ENCODE measurements at places on chromosomes 11 and 22.

DNA sequence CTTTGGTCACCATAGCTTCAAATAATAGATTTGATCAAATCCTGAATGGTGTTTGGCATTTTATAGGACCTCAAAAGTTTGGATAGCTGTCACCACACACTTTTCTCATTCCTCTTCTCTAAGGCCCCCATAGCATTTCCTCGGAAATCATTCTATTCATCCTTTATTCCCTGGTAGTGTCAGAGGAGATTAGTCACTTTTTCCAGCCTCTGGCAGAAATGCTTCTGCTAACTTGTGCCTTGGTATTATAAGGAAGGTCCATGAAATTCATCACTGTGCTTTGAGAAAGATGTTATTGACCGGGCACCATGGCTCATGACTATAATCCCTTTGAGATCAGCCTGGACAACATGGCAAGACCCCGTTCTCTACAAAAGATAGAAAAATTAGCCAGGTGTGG is 19.7 kb upstream of the NUP160 start:
- no peak for DNase-seq

DNA sequence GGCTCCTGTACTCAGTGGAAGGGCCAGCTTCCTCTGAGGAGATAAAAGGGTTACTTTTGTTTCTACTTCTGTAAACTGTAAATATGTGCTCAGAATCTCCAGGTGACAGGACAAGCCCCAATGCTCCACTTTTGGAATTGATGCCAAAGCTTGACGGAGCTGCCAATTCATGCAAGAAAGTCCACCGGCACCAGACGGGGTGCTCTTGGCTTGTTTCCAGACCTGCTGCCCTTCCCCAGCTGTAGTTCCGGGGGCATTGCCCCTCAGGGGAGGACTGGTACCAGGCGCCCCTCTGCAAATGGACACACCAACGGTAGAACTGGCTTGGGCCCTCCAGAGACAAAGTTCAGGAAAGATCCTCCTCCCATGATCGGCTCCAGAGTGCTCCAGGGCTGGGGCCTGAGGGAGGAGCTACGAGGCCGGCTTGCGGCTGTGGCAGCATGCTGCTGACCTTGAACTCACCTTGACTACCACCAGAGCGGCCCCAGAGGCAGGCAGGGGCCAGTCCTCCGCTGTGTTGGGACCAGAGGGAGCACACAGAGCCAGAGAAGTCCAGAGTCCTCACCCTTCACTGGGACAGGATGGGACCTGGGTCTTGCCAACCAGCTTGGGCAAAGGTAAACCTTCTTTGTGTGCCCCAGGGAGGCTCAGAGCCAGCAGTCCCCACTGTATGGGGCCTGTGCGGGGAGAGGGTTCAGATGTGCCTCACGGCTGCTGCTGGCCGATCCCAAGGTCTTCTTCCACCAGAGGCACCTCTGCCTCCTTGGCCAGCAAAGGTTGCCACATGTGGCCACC is 17.8 kb upstream of the OAF start:
- DNase-seq, result no peak

DNA sequence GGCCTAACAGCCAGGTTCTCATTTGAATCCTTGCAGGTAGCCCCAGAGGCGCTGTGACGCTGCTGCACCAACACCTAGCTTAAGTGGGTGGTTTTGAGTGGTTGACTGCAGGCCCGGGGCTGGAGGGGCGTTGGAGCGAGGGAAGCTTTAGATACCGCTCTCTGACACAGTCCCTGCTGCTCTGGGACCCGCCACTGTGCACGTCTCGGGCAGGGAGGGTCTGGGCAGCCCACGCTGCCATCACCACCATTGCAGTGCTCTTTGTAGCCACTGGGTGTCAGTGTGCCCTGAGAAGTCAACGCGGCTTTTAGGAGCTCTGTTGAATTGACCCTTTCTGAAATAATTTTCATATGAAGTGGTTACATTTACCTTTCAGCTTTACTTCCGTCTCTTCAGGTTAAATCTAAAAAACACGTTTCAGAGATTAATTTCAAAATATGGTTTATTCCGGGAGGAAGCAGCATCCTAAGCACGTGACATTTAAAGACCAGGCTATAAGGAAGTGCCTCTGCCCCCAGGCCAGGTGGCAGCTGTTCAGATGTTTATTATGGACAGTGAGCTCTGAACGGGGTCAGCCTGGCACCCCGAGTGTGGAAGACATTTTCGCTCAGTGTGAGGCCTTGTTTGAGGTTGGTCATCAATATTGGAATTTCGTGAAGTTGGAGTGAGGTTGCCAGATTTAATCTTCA is 30.9 kb upstream of the PARVB start:
- peak; percentile 73 for DNase-seq

DNA sequence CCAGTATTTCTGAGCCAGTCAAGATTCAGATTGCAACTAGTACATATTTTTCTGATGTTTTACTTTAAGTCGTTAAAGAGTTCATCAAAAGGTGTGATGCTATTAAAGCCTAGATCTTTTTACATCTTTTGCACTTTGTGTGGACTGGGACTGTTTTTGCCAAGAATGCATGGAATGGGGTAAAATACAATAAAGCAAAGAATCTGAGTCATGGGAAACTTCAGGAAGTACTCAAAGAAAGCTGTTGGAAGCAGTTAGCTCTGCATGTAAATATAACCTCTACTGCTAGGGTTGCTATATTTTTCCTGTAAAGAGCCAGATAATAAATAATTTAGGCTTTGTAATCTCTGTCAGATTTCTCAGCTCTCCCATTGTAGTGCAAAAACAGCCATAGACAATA is 20.9 kb downstream of the ATXN10 start:
- DNase-seq, result peak; percentile 19

GRCh38 chr11:11083441-11083840 is 225.6 kb upstream of the ZBED5 start:
- no peak for DNase-seq

- peak; percentile 77 for DNase-seq
Observed at GRCh38 chr11:43367382-43368178, 8.9 kb downstream of the TTC17 start.

GRCh38 chr22:35537232-35537631 is 3.4 kb upstream of the RASD2 start:
- DNase-seq, result peak; percentile 88

DNA sequence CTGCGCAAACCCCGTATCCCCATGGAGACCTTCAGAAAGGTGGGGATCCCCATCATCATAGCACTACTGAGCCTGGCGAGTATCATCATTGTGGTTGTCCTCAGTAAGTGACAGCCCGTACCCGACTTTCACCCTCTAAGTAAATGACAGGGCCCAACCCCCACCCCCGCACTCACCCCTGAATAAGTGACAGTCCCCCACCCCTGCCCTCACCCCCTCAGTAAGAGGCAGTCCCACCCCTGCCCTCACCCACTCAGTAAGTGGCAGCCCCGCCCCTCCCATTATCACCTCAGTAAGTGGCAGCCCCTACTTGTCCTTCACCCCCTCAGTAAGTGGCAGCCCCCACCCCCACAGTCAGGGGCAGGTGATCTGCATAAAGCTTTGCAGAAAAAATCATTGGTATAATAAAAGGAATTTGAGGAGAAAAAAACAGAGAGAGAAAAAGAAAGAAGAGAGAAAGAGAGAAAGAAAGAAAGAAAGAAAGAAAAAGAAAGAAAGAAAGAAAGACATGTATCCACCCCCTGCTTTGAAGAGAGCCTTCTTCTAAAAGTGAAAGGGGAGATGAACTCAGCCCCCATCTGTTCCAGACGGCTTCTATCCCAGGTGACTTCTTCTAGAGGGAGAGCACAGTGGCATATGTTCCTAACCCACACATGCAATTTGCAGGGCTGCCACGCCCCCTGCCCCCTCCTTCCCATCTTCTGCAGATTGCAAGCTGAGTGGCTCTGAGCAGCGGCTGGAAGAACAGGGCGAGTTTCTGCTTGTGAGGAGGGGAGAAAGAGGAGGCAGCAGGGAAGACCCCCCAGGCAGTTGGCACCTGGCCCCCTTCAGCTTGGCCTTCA is 12.5 kb upstream of the SMIM35 start:
- DNase-seq, result no peak

GRCh38 chr11:115911613-115912346 is 407.6 kb upstream of the CADM1 start:
- peak; percentile 26 for DNase-seq

GRCh38 chr11:429391-429790 is 12.4 kb downstream of the ANO9 start:
- DNase-seq, result no peak

GRCh38 chr11:9717040-9717357 is 53.1 kb downstream of the SWAP70 start:
- no peak for DNase-seq

DNA sequence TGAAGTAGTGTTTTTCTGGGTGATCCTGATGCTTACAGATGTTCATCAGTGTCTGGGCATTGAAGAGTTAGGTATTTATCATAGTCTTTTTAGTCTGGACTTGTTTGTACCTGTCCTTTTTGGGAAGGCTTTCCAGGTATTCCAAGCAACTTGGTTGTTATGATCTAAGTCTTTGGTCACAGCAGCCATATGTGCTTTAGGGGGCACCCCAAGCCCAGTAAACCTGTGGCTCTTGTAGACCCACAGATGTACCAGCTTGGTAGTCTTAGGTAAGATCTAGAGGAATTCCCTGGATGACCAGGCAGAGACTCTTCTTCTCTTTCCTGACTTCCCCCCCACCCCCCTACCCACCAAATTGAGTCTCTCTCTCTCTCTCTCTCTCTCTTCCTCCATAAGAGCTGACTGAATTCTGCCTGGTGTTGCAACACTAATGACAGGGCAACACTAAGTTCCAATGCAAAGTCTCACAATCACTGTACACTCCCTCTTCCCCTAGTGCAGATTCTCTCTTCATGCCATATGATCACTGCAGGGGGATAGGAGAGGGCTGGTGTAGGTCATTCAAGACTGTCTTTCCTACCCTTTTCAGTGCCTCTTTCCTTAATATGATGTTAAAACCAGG is 24.5 kb upstream of the MMP8 start:
- no peak for DNase-seq

- peak; percentile 44 for DNase-seq
Observed at GRCh38 chr22:28438183-28438768, 241.4 kb downstream of the TTC28 start.

DNA sequence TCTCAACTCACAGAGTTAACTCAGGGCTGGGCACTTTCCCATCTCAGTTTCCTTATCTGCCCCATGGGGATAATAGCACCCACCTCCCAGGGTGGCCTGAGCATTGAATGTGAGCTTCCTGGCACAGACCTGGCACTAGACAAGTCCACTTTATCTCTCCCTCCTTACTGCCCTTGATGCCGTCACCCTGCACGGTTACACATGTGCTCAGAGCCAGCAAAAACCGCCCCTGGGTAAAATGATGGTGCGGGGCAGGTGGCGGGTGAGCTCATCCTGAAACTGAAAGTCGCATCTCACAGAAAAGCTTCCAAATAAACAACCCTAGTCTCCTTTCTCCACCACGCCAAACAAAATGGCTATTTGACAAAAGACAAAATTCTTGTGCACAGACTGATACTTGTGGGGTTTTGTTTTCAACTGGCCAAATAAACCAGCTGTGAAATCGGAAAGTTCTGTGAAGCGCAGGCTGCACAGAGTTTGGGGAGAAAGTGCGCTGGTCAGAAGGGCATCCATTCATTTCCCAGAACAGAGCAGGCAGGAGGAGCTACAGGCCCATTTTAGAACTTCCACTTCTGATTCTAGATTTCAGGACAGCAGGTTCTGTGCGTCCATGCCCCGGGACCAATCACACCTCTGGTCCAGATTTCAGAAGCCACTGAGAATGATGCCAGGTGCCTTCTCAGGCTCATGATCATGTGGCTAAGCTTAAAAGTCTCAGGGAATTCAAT is 138.1 kb downstream of the SHANK2 start:
- DNase-seq, result no peak

GRCh38 chr11:35011944-35012343 is 95.5 kb downstream of the PDHX start:
- DNase-seq, result no peak

- no peak for DNase-seq
Observed at GRCh38 chr11:40119661-40120060, 1339.8 kb downstream of the LRRC4C start.

DNA sequence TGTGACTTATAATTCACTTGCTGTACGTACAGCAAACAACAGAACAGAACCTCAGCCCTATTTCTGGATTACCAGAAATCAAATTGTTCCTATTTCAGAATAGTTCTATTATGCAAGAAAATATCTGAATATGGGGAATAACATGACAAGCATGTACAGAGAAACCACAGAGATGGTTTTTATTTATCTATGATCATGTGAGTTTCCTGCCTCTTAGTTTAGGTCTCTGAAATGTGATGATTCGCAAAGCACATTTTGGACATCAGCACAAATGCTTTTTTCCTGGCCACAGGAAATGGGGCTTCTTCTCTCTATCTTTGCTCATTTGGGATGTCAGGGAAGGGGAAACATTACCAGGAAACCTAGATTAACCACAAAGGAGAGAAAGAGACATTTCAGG is 266.7 kb upstream of the CTSC start:
- DNase-seq, result no peak

DNA sequence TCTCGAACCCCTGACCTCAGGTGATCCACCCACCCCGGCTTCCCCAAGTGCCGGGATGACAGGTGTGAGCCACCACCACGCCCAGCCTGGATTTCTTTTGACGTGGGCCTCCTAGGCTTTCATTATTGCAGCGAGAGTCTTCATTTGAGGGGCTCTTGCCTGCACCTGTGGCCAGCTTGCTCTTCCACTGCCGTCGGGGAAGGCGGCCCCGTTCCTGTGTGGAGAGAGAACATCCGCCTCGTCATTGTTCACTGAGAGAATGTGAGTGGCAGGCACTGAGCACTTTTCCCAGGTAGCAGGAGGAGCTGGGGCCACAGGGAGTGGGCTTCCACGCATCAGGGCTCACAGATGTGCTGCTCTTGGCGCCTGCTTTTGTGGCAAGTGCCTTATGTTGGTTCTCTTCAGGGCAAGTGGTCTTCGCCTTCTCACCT is 365.0 kb downstream of the TBC1D22A start:
- DNase-seq, result no peak

DNA sequence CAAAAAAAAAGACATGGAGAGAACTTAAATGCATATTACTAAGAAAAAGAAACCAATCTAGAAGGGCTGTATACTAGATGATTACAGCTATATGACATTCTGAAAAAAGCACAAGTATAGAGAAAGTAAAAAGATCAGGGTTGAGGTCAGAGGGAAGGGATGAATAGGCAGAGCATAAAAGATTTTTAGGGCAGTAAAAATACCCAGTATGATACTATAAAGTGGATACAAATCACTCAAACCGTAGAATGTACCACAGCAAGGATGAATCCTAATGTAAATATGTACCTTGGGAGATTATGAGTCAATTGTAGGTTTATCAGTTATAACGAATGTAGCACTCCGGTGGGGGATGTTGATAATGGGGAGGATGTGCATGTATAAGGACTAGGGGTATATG is 29.4 kb upstream of the SMCO4 start:
- DNase-seq, result no peak

- no peak for DNase-seq
Observed at GRCh38 chr11:11973866-11974265, 34.6 kb downstream of the DKK3 start.

DNA sequence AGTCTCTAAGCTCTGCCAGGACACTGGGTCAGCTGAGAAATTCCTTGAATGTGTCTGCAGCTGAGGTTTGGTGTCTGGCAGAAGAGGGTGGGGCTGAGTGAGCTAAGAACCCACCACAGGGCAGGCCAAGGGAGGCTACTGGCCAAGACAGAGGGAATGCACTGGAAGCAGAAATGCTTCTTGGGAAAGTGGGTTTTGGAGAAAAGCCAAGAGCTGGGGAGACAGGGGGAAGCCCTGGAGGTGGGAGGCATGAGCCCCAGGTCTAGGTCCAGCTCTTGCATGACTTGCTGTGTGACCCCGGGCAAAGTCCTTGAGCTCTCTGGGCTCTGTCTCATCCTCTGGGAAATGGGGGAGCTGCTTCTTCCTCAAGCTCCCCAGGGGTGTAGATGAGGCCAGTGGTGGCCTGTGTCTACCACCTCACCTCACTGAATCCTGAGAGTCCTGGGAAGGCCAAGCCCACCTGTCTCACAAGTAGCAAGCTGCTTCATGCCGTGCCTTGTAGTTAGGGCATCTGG is 2.3 kb downstream of the MMP11 start:
- peak; percentile 41 for DNase-seq

All from lung (tissue), 17 donors.